ENCODE measurements at places on chromosomes 4 and X.

DNA sequence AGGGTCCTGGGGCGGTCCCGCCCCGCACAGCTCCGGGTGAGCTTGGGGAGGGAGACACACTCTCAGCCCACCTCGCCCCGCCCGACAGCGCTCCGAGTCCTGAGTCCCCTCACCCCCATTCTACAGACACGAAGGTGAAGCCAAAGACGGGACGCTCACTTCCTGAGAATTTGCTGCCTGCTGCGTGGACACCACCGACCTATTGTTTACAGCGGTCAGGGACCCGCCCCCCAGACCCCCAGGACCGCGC, 796 bp upstream of the ZNF141 start:
- H3K27me3 ChIP-seq: peaks cover 46% of the 10 kb centered on the region
- DNase-seq: no peak

DNA sequence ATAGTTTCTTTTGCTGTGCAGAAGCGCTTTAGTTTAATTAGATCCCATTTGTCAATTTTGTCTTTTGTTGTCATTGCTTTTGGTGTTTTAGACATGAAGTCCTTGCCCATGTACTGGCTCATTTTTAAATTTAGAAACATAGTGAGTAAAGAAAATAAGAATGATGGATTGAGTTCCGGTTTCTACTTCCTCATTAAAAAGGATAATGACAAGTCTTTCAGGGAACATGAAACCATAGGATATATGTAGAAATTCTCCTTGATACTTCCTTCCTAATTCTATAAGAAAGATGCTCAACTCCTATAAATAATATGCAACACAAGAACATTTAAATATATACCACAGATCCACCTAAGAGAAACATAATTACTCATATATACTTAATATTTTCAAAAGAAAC, 240.9 kb downstream of the BANK1 start:
- H3K27ac ChIP-seq: no peak overlapping the region
- H3K27me3 ChIP-seq: no peaks in the 10 kb centered on the region
- H3K4me3 ChIP-seq: no peak overlapping the region
- no peaks in the 10 kb centered on the region for H3K36me3 ChIP-seq
- no peak for DNase-seq

DNA sequence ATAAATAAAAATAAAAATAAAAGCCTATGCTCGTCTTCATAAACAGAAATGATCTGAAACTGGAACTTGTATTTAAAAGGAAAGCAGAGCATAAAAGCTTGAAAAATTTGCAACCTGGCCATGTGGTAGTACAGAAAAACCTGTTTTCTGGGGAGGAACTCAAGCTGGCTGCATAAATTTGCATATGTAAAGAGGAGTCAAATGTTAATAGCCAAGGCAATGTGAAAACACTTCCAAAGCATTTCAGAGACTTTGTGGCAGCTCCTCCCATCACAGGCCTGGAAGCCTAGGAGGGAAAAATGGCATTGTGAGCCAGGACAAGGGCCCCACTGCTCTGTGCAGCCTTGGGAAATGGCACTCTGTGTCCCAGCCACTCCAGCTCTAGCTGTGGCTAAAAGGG, 727.9 kb upstream of the DIAPH2 start:
- H3K36me3 ChIP-seq: no peaks in the 10 kb centered on the region
- no peak for DNase-seq
- H3K4me1 ChIP-seq: no peaks in the 10 kb centered on the region
- H3K4me3 ChIP-seq: no peak overlapping the region

DNA sequence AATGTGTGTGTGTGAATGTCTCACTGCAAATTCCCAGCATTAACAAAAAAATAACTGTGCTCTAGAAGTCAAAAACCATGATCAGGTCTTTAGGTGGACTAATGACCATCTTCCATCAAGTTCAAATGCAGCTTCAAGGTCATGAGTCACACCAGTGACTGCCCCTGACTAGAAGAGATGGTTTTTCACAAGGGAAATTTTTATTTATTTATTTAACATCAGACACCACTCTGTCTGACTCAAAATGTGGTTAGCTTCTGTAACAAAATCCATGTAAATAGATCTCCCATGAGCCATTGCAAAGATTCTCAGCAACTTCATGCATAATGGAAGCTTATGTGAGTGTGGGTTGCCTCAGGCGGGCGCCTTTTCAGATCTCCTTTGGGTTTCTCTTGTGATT, 219.2 kb downstream of the KIT start:
- no peak for DNase-seq
- H3K27ac ChIP-seq: no peak overlapping the region
- H3K27me3 ChIP-seq: peaks cover 9% of the 10 kb centered on the region

DNA sequence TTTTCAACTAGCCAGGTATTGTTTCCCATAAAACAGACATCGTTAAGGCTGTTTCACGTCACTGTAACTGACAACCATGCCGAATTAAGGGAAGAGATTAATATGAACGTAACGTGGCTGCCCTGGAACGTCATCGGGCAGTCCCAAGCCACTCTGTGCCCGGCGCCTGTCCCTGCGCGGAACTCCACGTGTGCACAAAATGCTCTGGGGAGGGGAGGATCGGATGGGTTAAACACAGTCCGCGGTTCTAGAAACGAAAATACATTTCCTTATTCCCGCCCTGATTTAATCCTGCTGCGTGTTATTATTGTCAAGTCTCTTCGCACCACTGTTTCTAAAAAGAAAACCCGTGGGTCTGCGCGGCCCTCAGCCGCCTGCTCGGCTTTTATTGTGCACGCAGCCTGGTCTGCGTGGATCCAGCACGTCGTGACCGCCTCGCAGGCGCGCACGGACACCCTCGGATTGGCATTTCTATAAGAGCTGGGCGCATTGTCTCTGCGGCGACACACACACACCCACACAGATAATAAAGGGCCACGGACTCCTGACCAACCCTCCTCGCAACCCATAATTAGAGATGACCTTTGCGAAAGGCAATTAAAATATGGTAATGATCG, 69.6 kb upstream of the BCOR start:
- H3K27me3 ChIP-seq: peaks cover 41% of the 10 kb centered on the region
- no peak for DNase-seq
- H3K4me3 ChIP-seq: peak overlapping the region; percentile 82
- H3K36me3 ChIP-seq: peaks cover 4% of the 10 kb centered on the region

DNA sequence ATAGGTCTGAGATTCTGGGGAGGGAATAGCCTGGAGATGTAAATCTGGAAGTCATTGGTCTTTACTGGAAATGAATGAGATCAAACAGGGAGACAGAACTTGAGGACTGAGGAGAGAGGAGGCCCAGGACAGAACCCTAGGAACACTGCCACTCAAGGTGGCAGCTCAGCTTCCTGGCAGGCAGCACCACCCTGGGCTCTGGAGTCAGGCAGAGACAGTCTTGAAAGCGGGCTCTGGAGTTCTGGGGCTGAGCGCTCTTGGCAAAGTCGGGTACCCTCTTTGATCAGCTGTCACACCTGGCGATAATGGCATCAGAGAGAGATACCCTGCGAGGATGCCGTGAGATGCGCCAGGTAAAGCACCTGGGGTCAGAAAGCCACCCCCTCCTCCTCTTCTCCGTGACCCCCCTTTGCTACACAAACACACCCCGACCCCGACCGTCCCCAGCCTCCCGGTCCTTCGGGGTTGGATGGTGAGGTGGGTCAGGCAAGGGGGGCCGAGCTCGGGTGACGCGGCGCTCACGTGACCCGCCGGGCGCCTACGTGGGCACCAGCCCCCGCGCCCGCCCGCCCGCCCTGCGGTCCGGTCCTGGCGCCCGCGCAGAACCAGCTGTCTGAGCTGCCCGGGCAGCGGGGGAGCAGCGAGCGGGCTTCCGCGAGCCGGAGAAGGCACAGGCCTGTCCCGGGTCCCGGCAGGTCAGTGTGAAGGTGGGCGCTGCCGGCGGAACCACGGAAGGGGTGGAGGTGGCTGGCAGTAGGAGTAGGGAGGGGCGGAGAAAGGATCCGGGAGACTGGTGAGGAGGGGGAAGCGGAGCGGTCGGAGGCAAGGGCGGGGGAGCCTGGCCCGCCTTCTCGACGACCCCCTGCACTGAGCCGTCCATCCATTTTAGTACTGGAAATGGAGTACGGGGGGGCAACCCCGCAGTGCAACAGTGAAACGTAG, at the start of gene TCEAL3:
Gene TCEAL3, plus strand, starts transcription at position 600 of the 942 bp plus-strand sequence. CDS start 1,102 bp downstream, outside the sequence.
- H3K4me3 ChIP-seq: peak within 1 kb of the TSS; percentile 80
- no peak within 1 kb of the TSS for H3K27ac ChIP-seq
- H3K36me3 ChIP-seq: peaks cover 24% of the 10 kb centered on the region
- peak; percentile 63 for DNase-seq
- peaks cover 18% of the 10 kb centered on the region for H3K27me3 ChIP-seq
- H3K4me1 ChIP-seq: peaks cover 4% of the 10 kb centered on the region

- no peak for DNase-seq
- no peaks in the 10 kb centered on the region for H3K27me3 ChIP-seq
- H3K4me3 ChIP-seq: no peak overlapping the region
- H3K36me3 ChIP-seq: no peaks in the 10 kb centered on the region
These were observed 68.3 kb downstream of the REELD1 start for GRCh38 chr4:146282657-146283056.

GRCh38 chrX:140672840-140673731, 36.5 kb upstream of the LINC00632 start:
- DNase-seq: no peak
- H3K4me1 ChIP-seq: no peaks in the 10 kb centered on the region
- no peaks in the 10 kb centered on the region for H3K36me3 ChIP-seq
- H3K27me3 ChIP-seq: no peaks in the 10 kb centered on the region
- H3K27ac ChIP-seq: no peak overlapping the region

- H3K4me1 ChIP-seq: no peaks in the 10 kb centered on the region
- no peaks in the 10 kb centered on the region for H3K36me3 ChIP-seq
- peak; percentile 70 for DNase-seq
- H3K27me3 ChIP-seq: peaks cover 7% of the 10 kb centered on the region
- no peak overlapping the region for H3K4me3 ChIP-seq
- H3K27ac ChIP-seq: no peak overlapping the region
These were observed 34.4 kb upstream of the CDKL5 start for GRCh38 chrX:18390941-18391538.

GRCh38 chr4:72531768-72532290, 37.2 kb downstream of the ADAMTS3 start:
- no peak for DNase-seq
- H3K4me3 ChIP-seq: no peak overlapping the region
- peaks cover 10% of the 10 kb centered on the region for H3K4me1 ChIP-seq
- H3K36me3 ChIP-seq: no peaks in the 10 kb centered on the region

DNA sequence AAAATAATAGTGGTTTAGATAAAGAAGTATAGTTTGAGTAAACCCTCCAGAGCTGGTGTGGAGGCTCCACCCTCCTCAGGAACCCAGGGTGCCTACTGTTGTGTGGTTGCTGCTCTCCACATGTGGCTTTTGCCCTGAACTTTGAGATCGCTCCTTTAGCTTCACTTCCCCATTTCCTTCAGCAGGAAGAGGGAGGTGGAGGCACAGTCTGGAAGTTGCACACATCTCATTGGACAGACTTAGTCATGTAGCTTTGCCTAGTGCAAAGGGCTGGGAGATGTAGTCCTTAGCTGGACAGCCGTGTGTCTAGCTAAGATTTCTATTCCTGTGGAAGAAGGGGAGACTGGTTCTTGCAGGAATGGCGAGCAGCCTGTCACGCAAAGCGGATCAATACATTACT, 37.9 kb downstream of the RGS12 start:
- peak overlapping the region; percentile 67 for H3K27ac ChIP-seq
- no peak for DNase-seq
- peaks cover 46% of the 10 kb centered on the region for H3K4me1 ChIP-seq
- peaks cover 37% of the 10 kb centered on the region for H3K36me3 ChIP-seq
- peaks cover 2% of the 10 kb centered on the region for H3K27me3 ChIP-seq

- H3K4me3 ChIP-seq: no peak overlapping the region
- no peaks in the 10 kb centered on the region for H3K27me3 ChIP-seq
- DNase-seq: no peak
- no peak overlapping the region for H3K27ac ChIP-seq
- peaks cover 5% of the 10 kb centered on the region for H3K4me1 ChIP-seq
- H3K36me3 ChIP-seq: peaks cover 11% of the 10 kb centered on the region
These were observed 242.2 kb downstream of the PDGFC start for GRCh38 chr4:156729416-156729815.

Measured in nephron progenitor cell (in vitro differentiated cells).